Activated CD8-positive, alpha-beta T cell treated with anti-CD3 and anti-CD28 coated beads for 36 hours (primary cell): ENCODE measurements at places on chromosomes 2 and 18. TPM values are rescaled to one million over a fixed set of nuclear protein-coding genes. Genes with fewer than 3 reads are reported as not detected.

Gene IL37
- total RNA-seq, result not detected

Gene ALPI
- total RNA-seq, result not detected

Gene MC4R
- total RNA-seq, result not detected

Gene ATOH8
- not detected for total RNA-seq

Gene POTEI
- total RNA-seq, result not detected

Gene MPV17
- total RNA-seq, result 85.1 TPM

Gene RPS27A
- total RNA-seq, result 1,457 TPM

Gene FNDC4
- total RNA-seq, result not detected

Gene PLCL1
- total RNA-seq, result 0.69 TPM

Gene DNAJC5G
- total RNA-seq, result not detected

Gene PAX8
- 0.63 TPM for total RNA-seq

Gene GALR1
- not detected for total RNA-seq

Gene L3MBTL4
- not detected for total RNA-seq

Gene AUP1
- total RNA-seq, result 90.8 TPM

Gene RAB6C
- total RNA-seq, result not detected

Gene DNER
- not detected for total RNA-seq

Gene RTP5
- total RNA-seq, result 0.29 TPM

Gene RMDN2
- total RNA-seq, result 1.4 TPM

Gene LCLAT1
- total RNA-seq, result 20.5 TPM
